ENCODE measurements at places on chromosomes 1 and 21.

GRCh38 chr1:202255343-202255742, 61.7 kb downstream of the LGR6 start:
- no peak for DNase-seq
- H3K4me3 ChIP-seq: no peak overlapping the region
- H3K27me3 ChIP-seq: no peaks in the 10 kb centered on the region
- H3K4me1 ChIP-seq: no peaks in the 10 kb centered on the region
- no peaks in the 10 kb centered on the region for H3K36me3 ChIP-seq
- no peak overlapping the region for H3K27ac ChIP-seq

- DNase-seq: no peak
- H3K4me3 ChIP-seq: no peak overlapping the region
- H3K36me3 ChIP-seq: no peaks in the 10 kb centered on the region
- H3K4me1 ChIP-seq: no peaks in the 10 kb centered on the region
Observed at GRCh38 chr1:38829368-38829767, 30.2 kb downstream of the RRAGC start.

GRCh38 chr1:169968174-169968573, 74.5 kb upstream of the SCYL3 start:
- no peak overlapping the region for H3K4me3 ChIP-seq
- H3K36me3 ChIP-seq: no peaks in the 10 kb centered on the region
- H3K27me3 ChIP-seq: no peaks in the 10 kb centered on the region

DNA sequence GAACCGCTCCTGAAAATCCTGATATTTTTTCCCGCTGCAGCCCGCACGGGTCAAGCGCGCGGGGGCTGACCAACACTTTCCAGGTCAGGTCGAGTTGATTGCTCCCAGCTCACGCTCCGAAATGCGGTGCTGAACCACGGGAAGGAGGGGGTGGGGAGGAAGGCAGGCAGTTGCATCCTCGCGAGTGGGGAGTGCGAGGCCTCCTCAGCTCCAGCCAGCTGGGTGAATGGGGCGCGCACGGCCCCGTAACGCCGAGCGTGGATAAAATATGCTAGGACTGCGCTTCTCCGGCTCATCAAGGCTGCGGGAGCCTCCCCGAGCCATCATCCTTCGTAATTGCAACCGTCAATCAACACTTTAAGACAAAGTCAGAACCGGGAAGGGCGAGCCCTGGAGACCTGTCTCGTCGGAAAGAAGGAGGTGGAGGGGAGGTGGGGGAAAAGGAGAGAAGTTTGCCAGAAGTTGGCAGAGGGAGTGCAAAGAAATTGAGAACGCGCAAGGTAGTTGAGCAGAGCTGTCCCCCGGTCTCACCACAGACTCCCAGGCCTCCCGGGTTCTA, 8.0 kb downstream of the NR5A2 start:
- no peak overlapping the region for H3K27ac ChIP-seq
- peaks cover 10% of the 10 kb centered on the region for H3K4me1 ChIP-seq
- DNase-seq: no peak
- peaks cover 33% of the 10 kb centered on the region for H3K27me3 ChIP-seq
- peak overlapping the region; percentile 35 for H3K4me3 ChIP-seq

DNA sequence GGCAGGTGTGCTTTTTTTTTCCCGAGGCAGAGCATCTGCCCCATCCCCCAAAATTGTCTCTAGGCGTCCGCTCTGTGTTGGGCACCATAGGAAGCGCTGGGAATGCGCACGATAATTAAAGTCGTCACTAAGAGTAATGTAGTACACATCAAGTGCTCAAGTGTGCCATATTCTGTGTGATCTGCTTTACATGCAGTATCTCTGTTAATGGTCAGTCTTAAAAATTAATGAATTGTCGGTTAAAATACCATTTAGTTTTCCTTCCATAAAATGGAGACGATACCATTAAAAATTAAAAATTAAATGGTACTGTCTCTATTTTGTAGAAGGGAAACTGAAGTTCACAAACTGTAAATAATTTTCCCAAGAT, 544 bp upstream of the CCT8 start:
- no peak overlapping the region for H3K27ac ChIP-seq
- peak overlapping the region; percentile 83 for H3K4me3 ChIP-seq
- no peak for DNase-seq

GRCh38 chr1:106755682-106756406, 300.6 kb upstream of the PRMT6 start:
- no peaks in the 10 kb centered on the region for H3K27me3 ChIP-seq
- no peaks in the 10 kb centered on the region for H3K36me3 ChIP-seq
- no peaks in the 10 kb centered on the region for H3K4me1 ChIP-seq
- H3K27ac ChIP-seq: no peak overlapping the region
- no peak for DNase-seq

DNA sequence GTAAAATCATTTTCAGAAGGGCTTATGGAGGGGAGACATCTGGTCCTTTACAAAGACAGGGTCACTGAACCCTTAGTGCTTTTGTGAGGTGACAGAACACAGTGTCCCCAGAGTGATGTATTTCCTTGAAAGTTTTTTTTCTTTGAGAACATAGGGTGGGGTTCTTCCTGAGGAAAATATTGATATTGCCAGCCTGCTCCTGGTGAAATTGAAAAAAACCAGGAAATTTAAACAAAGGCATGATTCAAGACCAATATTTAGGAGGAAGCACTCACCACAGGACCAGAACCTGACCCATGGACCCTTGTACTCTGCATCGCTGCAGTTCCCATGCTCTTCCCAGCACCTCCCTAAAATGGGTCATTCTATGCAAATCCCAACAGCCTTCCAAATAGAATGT, 63.7 kb downstream of the ST6GALNAC3 start:
- no peaks in the 10 kb centered on the region for H3K27me3 ChIP-seq
- H3K4me3 ChIP-seq: no peak overlapping the region
- no peaks in the 10 kb centered on the region for H3K36me3 ChIP-seq
- DNase-seq: no peak
- peaks cover 4% of the 10 kb centered on the region for H3K4me1 ChIP-seq

- H3K27me3 ChIP-seq: no peaks in the 10 kb centered on the region
- H3K36me3 ChIP-seq: peaks cover 5% of the 10 kb centered on the region
- peak; percentile 91 for DNase-seq
- H3K4me3 ChIP-seq: peak overlapping the region; percentile 51
Observed at GRCh38 chr1:151130987-151131586, 15.3 kb downstream of the SEMA6C start.

DNA sequence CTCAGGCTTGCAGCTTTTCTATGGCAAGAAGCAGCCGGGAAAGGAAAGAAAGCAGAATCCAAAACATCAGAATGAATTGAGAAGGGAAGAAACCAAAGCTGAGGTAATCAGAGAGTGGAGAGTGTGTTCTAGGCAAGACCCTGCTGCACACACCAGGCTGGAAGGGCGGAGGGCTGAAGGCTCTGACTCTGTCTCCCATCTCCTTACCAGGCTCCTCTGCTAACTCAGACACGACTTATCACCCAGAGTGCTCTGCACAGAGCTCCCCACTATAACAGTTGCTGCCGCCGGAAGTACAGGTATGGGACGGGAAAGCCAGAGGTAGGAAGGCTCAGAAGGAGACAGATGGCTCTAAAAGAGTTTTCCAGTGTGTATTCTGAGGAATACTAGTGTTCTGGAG, 1.2 kb downstream of the SCNM1 start:
- H3K4me1 ChIP-seq: no peaks in the 10 kb centered on the region
- no peak overlapping the region for H3K27ac ChIP-seq
- H3K36me3 ChIP-seq: no peaks in the 10 kb centered on the region
- no peak for DNase-seq

- H3K4me1 ChIP-seq: no peaks in the 10 kb centered on the region
- no peaks in the 10 kb centered on the region for H3K36me3 ChIP-seq
- no peak overlapping the region for H3K4me3 ChIP-seq
Observed at GRCh38 chr1:115310581-115311473, 27.2 kb downstream of the NGF start.

DNA sequence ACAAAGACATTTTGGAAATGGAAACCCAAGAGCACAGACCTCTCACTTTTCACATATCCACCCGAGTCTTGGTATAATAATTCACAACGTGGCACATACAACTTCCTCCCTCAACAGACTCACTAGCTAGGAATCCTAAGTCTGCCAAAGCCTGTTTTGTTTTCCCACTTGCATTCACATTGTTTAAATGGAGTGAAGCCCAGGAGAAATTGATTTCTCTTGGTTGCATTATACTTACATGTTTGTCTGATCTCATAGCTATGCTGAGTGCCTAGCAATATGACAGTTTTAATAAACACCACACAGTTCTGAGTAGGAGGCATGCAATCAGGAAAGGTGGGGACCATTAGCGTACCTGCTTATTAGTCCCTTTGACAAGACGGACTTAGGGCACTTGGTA, 348.6 kb upstream of the ADGRL4 start:
- no peak overlapping the region for H3K4me3 ChIP-seq
- no peaks in the 10 kb centered on the region for H3K36me3 ChIP-seq

GRCh38 chr1:63723602-63724001, 50.2 kb upstream of the ROR1 start:
- H3K36me3 ChIP-seq: no peaks in the 10 kb centered on the region
- no peak overlapping the region for H3K4me3 ChIP-seq
- H3K27me3 ChIP-seq: no peaks in the 10 kb centered on the region
- DNase-seq: no peak

Measured in iPS DF 6.9 (cell line).